ENCODE measurements at places on chromosomes 5 and 9.

GRCh38 chr9:6268826-6269397 lies 53.3 kb downstream of the IL33 start:
- DNase-seq = no peak

- no peak for DNase-seq
These were observed 1.9 kb downstream of the OSMR start for GRCh38 chr5:38847559-38848347.

DNA sequence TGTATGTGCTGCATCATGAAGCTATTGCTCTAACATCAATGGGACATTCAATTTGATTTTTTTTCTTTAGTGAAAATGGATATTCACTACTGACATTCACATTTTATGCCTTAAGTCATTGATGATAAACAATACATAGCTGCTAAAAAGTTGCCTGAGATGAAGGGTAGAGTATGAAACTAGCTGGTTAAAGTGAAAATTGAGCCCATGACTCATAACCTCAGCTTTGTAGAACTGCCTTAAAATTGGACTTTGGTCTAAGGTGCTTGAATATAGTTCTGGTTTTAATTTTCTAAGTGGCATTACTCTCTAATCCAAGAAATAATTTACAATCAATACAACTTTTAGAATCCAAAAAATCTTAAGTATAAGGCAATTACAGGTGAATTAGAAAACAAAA lies 740.4 kb upstream of the RIOK2 start:
- DNase-seq = no peak

DNA sequence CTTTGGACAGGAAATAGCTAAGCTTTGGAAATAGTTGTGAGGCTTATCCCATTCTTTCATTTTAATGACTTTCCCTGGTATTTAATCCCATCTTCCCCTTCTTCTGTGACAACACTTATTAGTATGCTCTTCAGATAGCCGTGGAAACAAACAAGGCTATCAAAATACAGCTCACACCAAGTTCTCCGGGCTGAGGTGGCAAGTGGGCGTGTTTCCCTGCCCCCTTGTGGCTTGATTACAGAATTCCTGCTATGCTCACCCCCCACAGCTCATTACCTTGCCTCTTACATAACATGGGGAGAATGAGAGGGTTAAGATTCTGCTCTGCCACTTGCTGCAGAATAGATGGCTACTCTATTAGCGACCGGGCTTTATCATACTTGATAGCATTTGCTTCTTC lies 437.1 kb upstream of the TLE4 start:
- DNase-seq = no peak

DNA sequence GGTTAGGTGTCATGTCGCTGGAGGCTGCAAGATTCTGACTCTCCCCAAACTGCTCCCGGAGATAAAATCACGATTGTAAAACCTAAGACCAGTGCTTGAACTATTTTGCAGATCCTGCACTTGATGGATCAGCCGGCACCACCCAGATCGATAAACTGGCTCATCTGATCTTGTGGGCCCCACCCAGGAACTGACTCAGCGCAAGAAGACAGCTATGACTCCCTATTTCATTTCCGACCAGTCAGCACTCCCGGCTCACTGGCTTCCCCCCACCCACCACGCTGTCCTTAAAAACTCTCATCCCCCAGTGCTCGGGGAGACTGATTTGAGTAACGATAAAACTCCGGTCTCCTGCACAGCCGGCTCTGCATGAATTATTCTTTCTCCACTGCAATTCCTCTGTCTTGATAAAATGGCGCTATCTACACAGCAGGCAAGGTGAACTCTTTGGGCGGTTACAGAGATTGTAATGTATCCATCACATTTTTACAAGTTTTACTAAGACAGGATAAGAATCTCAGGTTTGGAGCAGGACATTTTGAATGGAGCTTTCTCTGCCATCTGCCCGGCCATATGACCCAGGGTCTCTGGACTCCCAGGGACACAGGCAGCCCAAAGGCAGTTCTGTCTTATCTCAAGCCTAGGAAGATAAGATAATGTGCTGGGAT lies 10.6 kb upstream of the PPP1R26 start:
- no peak for DNase-seq

GRCh38 chr5:72658761-72659540 lies 151.7 kb upstream of the ZNF366 start:
- DNase-seq = no peak

DNA sequence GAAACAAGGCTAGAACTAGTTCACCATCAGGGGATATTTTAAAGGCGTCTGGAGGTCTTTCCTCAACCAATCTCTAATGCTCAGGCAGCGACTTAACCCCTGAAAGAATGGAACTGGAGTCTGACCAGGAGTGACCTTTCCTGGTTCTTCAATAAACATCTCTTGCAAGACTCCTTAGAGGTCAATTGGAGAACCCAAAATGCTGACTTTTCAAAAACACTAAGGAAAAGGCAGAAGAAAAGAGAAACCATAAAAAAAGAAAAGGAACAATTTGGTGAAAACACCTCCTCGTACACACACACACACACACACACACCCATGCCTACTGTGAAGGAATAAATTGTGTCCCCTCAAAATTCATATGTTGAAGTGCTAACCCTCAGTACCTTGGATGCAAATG lies 12.3 kb downstream of the TIMD4 start:
- no peak for DNase-seq

- DNase-seq = no peak
These were observed 20.7 kb upstream of the LPCAT1 start for GRCh38 chr5:1544294-1544961.
